Activated CD4-positive, alpha-beta T cell treated with anti-CD3 and anti-CD28 coated beads for 4 hours (primary cell): ENCODE measurements at places on chromosomes 2 and 18.

DNA sequence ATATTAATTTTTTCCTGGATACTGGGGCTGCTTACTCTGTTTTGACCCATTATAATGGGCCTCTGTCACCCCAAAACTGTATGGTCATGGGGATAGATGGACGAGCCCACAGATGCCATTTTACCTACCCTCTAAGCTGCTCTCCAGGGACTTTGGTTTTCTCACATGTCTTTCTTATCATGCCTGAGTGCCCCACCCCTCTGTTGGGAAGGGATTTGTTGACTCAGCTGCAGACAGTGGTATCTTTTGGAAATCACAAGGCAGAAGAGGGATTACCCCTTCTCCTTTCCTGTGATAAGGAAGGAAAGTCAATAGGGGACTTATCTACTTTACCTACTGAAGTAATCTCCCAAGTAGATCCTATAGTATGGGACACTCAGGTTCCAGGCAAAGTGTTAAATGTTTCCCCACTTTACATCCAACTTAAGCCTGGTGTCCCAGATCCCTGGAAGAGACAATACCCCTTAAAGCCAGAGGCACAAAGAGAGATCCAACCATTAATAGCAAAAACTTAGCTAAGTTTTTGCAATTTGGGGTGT is 182.7 kb downstream of the RNF152 start:
- DNase-seq, result no peak

- no peak for DNase-seq
Measured at GRCh38 chr2:196440413-196440812, 199.1 kb upstream of the CCDC150 start.

GRCh38 chr2:105725388-105725787 is 19.3 kb upstream of the NCK2 start:
- no peak for DNase-seq

DNA sequence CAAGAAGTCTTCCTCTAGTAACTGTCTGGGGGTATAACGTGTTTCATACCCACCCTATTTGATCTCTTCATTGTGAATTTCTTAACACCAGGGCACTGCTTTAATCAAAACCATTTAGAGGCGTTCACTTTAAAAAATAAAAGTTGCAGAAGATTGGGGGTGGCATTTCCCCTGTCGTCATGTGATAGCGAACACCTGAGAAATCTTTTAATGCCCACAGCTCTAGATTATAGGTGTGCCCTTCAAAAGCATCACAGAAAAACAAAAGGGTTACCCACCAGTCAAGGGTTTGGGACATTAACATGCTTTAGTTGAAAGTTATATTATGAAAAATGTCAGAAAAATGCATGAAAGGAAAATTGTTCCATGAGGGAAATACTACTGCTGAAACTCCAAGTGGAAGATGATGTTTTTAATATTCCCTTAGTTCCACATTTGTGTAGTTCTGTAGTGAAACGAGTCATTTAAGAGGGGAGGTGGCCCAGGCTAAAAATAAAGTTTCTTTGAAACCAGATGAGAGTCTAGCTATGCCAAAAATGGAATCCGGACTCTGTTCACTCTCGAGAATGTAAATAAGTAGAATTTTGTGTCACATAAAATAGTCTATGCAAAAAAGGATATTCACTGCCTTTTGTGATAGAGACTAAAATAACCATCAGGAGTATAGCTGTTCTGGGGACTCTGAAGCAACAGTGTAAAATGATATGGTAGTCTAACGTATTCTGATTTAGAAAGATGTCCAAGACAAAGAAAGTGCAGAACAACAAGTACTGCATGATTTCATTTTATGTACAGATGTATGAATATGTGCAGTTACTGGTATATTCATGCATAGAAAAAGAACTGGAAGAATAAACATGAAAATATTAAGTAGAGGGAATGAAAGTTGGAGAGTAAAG is 95.3 kb downstream of the TMEM247 start:
- DNase-seq, result no peak

GRCh38 chr18:31740180-31740579 is 20.5 kb downstream of the SLC25A52 start:
- no peak for DNase-seq

- no peak for DNase-seq
Measured at GRCh38 chr2:28687640-28688385, 63.8 kb upstream of the PPP1CB start.

DNA sequence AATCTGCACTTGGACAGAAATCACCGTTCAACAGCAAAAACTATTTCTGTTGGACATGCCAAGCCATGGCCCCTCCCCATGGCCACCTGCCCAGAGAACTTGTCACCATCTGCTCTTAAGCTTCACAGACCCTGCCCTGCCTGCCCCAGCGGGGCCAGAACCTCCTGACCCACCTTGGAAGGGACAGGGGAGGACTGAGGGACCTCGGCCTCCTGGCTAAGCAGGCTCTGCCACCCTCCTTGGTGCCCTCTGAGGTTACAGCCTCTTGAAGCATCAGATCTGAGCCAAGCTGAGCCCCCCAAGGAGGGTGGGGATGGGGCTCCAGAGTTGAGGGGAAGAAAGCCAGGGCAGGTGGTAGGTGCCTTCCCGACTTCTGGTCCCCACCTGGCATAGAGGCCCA is 6.5 kb downstream of the TEX261 start:
- DNase-seq, result no peak

GRCh38 chr2:172977270-172978062 is 98.2 kb upstream of the MAP3K20 start:
- no peak for DNase-seq

DNA sequence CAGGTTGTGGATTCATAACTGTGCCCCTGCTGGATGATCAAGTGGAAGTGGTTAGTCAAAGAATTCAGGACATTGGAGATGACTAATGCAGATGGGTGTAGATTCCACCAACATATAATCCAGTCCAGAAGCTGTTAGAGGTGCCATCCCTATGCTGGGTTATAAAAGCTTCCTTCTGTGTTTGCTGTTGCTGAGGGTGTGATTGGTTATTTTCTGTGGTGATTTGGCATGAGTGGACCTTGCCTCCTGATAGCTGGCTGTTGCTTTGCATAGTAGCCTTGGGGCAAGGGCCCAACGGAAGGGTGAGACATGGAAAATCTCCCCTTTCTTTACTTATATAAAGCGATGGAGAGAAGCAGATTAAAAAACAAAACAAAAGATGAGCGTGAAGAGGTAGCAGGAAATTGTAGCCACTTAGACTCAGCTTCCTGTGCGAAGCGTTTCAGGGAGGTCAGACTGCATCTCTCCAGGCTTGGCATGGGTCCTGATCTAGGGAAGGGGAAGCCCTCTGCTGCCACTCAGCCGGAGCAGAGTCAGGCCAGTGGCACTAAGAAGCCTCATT is 190.4 kb downstream of the FMNL2 start:
- no peak for DNase-seq

DNA sequence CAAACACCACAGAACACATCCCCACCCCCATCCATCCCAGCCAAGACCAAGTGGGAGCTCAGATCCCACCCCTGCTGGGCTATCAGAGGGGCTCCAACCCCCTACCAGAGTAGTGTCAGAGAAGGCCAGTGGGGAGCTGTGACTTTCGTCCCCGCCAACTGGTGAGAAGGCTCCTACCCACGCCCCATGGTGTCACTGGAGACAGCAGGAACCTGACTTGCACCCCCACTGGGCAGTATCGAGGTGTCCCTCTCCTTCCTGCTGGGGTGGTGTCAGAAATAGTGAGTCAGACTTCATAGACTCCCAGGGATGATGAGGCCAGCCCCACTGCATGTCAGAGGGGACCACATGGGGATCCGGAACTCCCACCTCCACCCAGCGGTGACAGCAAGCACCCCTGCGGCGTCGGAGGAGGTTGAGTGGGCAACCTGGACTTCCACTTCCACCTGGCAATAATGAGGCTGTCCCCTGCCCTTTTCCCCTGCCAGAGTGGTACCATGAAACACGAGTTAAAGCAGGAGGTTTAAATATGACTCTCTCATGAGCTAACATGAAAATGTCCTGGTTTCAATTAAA is 106.7 kb downstream of the CTIF start:
- no peak for DNase-seq

DNA sequence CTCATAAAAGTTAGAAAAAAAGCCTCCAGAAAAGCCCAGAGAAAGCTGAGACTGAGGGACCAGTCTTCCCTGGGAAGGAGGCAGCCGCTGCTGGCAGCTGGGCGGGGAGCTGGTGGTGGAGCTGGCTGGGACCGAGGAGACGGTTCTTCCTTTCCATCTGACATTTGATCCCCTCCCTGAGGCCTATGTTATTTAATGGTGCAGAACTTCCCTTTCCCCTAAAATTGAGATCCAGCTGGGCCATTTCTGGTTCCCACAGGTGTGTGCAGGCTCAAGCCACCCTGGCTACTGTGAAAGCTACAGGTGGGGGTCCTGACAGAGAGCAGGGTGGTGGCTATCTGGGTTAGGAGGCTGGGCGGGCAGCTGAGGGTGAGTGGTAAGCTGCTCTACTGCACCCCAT is 81.5 kb upstream of the FZD7 start:
- no peak for DNase-seq

GRCh38 chr2:133241224-133241571 is 327.1 kb downstream of the NCKAP5 start:
- DNase-seq, result no peak

- DNase-seq, result no peak
Measured at GRCh38 chr2:20525041-20526035, 78.5 kb downstream of the RHOB start.

GRCh38 chr2:72847534-72848315 is 21.9 kb upstream of the EXOC6B start:
- DNase-seq, result no peak

GRCh38 chr2:157874997-157875640 is 1.0 kb downstream of the ACVR1 start:
- DNase-seq, result peak; percentile 32

GRCh38 chr2:33116799-33117198 is 170.0 kb downstream of the LTBP1 start:
- no peak for DNase-seq

- no peak for DNase-seq
Measured at GRCh38 chr2:31434911-31435310, 20.4 kb upstream of the XDH start.

DNA sequence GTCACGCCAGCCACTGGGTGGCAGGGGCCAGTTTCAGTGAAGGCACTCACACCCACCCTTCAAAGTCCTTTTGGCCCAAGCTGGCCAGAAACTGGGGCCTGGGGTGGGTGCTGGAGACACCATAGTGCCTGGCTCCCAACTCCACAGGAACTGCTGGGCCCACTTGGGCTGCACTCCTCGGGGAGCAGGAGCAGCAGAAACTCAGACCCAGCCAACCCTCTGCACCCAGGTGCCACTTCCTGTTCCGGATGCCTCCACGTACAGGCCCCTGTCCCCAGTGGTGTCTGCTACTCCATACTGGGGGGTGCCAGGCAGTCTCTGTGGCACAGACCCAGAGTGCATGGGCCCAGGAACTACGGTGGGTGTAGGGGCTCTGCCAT is 42.5 kb upstream of the ZNF519 start:
- no peak for DNase-seq

DNA sequence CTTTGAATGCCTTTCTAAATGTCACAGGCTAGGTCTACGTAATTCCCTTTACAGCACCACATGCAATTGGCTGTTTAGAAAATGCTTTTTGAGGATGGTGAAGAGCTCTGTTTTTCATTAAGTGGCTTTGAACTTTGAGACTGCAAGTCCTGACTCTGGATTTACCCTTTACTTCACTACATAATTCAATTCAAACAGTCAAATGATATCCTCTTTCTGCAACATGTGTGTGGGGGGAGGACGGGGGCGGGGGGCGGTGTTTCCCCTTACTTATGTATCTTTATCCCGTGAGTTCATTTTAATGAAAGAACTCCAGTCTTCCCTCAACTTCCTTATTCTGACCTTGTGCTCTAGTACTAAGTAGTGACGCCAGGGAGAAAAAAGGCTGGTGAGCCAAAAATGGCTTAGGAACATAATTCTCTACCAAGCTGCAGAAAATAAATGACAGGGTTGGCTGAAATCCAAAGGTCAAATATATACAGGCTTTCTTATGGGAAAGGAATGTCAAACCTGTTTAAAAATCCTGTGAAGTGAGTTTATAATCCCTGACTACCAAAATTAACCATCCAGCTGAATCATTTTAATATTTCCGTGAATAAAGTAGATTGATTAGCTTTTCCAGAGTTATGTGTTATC is 119.6 kb downstream of the SLC8A1 start:
- no peak for DNase-seq

DNA sequence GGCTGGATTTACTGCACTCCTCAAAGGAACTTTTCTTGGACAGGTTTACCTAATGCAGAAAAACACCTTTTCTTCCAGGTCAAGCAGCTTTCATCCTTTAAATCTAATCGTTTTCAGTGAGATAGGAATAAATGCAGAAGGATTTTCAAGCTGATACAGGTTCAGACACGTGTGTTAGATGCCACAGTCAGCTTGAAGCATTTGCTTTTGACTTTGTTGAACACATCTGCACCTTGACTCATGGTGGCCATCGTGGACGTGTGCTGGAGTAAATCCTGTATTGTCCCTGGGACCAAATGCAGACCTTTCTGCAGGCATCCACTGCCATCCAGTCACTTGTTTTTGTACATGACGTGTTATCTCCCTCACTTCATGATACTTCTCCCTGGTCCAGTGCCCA is 61.9 kb downstream of the KLHL29 start:
- DNase-seq, result no peak

DNA sequence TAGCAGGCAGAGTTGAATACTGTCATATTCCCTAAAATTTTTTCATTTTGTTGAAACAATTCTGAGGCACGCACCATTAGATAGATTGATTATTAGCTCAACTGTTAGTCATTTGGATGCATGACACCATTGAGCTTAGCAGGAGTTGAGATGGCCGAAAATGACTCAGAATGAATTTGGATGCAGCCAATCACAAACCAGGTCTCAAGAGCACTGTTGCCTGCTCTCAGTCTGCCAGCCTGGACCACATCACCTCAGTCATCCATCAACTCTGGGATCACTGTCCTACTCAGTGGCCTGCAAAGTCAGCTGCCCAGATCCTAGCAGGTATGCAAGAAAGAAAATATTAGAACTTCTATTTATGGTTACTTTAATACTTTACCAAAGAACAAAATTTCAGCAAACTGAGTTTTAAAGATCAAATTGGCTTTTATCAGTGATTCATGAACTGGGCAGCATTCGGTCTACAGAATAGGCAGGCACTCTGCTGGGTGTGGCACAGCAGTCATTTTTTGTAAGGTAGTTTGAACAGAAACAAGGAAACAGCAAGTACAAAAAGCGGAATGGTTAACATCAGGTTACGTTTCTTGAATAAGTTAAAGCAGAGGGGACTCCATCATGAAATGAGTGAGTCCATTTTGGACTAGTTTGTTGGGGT is 152.7 kb upstream of the ARHGAP28 start:
- no peak for DNase-seq

DNA sequence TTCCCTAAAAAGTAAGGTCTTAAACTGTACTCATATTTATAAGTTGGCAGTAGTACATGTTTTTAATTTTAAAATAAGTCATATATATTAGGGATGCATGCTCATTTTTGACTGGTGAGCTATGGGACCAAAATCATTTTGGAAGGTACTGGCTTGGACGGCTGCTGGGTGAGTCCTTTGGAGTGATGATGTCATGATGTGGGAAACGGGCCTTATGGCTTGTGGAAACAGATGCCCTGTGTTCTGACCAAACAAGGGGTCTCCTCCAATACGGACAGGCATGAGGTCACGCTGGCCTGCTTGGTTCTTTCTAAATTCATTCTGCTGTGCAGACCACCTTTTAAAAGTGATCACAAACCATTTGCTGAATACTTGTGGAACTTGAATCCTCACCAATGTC is 109.2 kb upstream of the MGAT5 start:
- DNase-seq, result no peak
